ENCODE measurements at places on chromosomes 11 and 22.

DNA sequence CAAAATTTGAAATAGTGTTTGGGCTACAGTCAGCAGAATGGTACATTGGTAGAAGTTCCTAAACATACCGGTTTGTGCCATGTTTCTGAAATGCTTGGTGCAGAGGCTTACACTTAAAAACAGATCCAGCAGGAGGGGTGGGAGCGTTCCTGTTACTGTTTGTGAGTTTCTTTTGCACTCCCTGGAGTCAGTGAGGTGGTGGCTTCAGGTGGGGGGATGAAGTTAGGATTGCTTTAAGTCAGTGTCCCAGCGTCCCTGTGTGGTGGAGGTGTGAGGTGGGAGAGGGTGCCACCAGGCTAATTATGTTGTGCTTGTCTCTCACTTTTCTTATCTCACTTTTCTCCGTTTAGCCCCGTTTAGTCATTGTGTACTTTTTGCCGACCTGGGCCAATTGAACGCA lies 9.7 kb downstream of the TNRC6B start:
- no peak for DNase-seq

DNA sequence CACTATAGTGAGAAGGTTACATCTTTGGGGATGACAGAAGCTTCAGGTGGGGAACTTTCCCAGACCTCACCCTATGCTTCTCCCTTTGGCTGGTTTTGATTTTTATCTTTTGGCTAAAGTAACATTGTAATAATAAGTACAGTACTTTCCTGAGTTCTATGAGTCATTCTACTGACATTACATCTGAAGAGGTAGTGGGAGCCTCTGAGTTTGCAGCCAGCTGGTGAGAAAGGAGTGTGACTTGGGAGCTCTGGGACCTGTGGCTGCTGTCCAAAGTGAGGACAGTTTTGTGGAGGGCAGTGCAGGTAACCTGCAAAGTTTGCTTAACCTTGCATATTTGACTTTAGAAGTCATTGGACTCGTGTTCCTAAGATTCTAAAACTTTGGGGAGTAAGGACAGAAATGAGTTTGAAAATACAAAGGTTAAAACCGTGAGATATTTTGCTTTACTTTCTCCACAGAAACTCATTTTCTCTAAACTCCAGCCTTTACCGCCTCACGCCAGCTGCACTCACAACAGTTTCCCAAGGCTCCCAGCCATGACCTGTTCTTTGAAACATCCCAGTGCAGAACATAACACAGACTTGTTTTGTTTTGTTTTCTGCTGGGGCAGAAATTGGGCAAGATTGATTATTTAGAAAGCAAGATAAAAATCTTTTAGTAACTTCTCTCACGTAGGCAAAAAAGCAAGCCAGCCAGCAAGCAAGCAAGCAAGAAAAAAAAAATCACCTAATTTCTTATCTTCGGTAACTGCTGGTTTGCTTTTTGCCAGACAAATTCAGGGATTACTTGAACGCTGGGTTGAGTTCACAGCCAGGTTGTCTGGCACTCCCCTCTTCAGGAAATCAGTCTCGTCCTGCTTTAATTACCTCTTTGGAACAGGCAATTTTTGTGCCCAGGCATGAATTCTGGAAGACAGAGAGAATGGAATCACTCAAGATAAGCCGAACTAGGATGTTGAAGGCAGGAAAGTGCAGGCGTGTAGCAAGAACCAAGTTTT lies 478.3 kb upstream of the ISX start:
- no peak for DNase-seq

GRCh38 chr22:41682033-41682807 lies 6.4 kb downstream of the SNU13 start:
- DNase-seq: peak; percentile 93

DNA sequence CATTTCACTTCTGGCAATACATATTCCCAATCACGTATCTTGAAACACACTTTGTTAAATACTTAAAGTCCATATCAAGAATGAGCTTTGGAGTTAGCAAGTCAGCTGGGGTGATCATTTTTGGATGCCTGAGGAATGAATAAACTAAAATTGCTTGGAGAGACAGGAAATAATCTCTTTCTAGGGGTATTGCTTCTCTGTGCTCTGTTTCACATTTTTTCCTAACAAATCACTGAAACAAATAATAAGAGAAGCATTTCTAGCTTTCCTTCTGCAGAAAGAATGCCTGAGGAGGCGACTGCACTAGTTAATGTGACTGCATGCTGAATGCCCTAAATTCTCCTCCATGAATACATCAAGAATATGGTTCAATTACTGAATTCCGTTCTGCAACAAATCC lies 541.4 kb upstream of the CCDC90B start:
- DNase-seq: no peak

GRCh38 chr22:44023404-44024287 lies 456 bp upstream of the PARVB start:
- DNase-seq: no peak

DNA sequence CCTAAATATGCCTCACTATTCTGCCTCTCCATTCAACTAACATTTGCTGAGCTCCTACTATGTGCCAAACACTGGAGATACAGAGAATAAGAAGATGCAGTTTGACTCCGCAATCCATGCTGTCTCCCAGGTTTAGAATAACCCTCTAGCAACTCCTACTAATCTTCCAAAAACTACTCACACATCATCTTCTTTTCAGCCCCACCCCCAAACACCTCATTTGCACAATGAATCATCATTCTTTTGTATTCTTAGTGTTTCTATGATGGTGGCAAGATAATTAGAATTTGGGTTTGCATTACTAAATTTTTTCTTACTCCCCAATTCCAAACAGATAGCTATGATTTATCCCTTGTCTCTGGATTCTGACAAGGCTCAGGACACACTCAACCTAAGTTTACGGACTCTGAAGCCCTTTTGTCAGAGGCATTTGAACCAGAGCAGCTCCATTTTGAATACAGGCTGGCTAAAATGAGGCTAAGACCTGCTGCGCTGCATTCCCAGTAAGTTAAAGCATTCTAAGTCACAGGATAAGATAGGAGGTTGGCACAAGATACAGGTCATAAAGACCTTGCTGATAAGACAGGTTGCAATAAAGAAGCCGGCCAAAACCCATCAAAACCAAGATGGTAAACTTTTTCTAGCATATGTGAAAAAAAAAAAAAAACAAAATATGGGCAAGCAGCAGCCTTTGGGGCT lies 1038.9 kb downstream of the DLG2 start:
- DNase-seq: no peak

DNA sequence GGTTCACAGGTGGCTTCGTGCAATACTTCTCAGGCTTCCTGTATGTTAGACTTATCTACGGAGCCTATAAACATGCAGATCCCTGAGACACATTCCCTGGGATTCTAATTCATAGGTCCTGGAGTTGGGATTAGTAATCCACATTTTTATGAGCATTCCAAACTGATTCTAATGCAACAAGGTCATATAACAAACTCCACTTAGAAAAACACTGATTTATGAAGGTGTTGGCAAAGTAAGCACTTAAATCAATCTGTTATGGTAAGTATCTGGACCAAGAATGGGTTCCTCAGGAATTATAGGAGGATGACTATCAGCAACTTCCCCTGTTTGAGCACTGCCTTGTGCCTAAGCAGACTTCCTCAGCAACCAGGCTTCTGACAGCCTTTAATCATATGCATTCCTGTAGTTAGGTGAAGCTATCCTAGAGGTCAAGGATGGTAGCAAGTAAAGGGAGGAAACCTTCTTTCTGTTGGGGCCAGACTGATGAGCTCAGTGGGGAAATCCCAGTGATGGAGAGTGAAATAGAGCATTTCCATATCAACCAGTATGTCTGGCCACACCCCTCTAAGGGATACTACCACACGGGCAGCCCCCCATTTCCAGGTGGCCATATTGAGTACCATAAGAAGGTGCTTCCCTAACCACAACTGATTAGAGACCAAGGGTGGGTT lies 89.6 kb downstream of the RASSF10 start:
- DNase-seq: no peak

DNA sequence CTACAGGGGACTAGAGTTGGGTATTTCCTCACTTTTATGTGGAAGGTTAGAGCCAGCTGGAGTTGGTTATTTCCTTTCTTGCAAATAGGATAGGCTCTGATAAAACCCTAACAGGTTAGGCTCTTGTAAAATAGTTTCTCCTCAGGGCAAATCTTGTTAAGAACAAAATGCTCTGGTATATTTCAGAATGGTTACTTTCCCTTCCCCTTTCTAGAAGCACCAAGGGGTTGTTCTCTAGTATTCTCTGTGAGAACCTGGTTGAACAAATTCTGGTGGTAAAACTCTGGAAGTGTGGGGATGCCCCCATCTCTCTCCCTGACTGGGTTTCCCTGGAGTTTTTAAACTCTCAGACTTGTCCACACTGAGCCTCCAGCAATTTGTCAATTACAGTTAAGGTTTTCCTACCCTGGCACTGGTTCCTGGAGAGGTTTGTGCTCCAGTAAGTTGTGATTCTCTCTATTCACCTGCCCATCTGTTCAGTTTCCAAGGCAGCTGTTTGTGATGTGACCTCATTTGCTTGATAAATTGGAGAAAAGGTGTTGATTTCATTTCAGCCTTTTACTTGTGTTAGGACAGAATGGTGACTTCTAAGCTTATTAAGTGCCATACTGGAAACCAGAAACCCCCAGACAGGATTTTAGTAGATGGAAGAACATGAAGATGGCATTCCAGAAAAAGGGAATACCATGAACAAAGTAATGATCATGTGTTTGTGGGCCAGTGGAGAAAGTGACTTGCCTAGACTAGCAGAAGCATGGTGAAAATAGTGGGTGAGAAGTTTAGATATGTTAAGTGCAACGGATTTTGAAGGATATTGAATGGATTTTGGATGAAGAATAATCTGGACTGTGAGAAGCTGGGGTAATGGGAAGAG lies 64.6 kb downstream of the EXT2 start:
- DNase-seq: no peak

DNA sequence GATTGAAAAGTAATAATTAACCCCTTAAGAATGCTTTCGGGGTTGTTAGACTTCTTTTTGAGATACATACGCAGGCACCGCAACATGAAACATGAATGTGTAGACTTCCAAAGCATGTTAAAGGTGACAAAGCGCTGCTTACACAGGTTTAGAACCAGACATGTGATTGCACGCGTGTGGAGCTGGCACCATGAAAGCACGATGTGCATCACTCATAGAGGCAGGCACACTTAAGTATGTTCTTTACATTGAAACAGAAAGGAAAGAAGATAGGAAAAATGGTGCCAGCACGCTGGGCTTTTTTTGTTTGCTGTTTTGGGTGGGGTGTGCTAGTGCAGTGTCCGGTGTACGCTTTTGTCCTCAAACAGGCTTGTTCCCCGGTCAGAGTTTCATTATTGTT lies 83.6 kb upstream of the PPARA start:
- DNase-seq: peak; percentile 23

GRCh38 chr22:28810821-28811491 lies 10.6 kb upstream of the XBP1 start:
- no peak for DNase-seq

DNA sequence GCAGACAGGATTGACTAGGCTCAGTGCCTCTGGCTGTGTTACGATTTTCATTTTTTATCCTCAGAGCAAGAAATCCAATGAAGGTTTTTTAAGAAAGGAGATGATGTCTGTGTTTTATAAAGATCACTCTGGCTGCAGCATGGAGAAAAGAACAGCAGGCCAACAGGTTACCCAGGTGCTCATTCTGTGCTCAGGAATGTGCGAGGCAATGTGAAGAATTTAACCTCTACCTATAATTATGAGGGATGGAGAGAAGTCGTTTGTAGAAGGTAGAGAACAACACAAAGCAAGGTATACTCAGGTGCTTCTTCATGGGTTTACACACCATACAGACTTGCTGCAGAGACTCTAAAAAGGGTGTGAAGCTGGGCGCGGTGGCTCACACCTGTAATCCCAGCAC lies 10.0 kb upstream of the RTCB start:
- no peak for DNase-seq

- no peak for DNase-seq
Observed at GRCh38 chr11:85257837-85258236, 369.3 kb downstream of the DLG2 start.

DNA sequence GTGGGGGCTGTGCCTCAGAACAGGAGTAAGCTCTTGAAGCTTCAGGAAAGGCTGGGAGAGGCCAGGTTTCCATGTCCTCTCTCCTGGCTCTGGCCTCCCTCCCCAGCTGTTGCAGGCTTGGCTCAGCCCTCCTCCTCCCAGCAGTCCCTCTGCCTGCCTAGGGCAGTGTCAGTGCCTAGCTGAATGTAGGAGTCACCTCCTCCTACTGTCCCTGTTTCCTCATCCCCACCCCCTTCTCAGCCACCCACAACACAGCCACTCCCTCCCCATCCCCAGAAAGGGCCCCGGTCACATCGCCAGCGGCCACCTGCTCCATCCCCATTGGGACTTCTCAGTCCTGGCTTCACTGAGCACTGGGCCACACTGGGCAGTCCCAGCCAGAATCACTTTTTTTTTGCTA lies 2.9 kb upstream of the FBLN1 start:
- peak; percentile 61 for DNase-seq

GRCh38 chr11:2099516-2100349 lies 39.5 kb downstream of the IGF2 start:
- DNase-seq: no peak

GRCh38 chr11:124402326-124402922 lies 3.6 kb upstream of the OR8B3 start:
- no peak for DNase-seq

- DNase-seq: no peak
Observed at GRCh38 chr22:24209687-24210086, 28.4 kb downstream of the SUSD2 start.

- DNase-seq: no peak
Observed at GRCh38 chr11:14245444-14245843, 113.5 kb downstream of the RRAS2 start.

GRCh38 chr22:17918840-17919239 lies 105.5 kb downstream of the MICAL3 start:
- DNase-seq: no peak

DNA sequence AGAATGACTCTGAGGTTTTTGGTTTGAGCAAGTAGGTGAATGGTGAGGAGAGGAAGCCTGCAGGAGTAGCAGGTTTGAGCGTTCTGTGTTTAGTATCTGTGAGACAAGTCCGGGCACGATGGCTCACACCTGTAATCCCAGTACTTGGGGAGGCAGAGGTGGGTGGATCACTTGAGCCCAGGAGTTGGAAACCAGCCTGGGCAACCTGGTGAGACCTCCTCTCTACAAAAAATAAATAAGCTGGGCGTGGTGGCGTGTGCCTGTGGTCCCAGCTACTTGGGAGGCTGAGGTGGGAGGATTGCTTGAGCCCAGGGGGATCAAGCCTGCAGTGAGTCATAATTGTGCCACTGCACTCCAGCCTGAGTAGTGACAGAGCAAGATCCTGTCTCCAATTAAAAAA lies 9.7 kb upstream of the CENATAC start:
- no peak for DNase-seq

DNA sequence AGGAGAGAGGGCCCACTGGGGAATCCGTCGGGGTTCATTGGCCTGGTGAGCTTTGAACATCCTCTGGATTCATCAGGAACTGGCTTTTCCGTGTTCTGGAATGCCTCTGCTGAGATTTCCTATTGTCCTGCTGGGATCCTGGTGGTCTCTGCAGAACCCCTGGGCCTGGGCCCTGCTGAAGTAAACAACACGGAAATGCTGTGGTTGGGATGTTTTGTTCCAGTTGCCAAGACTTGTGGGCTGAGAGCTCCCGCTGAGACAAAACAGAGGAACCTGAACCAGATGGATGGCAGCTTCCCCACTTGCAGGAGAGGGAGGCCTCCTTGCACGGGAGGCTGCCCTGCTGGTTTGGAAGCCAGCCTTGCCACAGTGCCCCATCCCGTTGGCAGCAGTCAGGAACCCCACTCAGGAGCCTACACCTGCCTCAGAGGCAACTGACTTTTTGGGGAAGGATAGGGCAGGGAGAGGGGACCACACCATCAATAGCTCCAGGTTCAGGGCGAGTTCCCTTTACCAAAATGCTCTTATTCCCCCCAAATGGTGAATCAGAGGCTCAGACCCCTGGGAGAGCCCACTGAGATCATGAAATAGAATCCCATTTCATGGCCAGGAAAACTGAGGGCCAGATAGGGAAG lies 60.7 kb downstream of the LRRC32 start:
- DNase-seq: no peak

- no peak for DNase-seq
Observed at GRCh38 chr11:122229078-122229477, 113.1 kb upstream of the BLID start.

Measured in tibial artery (tissue), 4 donors.